ENCODE measurements at places on chromosomes 6 and 20. TPM values are rescaled to one million over a fixed set of nuclear protein-coding genes. Genes with fewer than 3 reads are reported as not detected.

Gene PNPLA1
- polyA plus RNA-seq = not detected

Gene CLDN20
- polyA plus RNA-seq = not detected

Gene PLCG1
- polyA plus RNA-seq = 2.5 TPM

Gene ZKSCAN4
- polyA plus RNA-seq = 2.5 TPM

Gene RNF146
- 76.2 TPM for polyA plus RNA-seq

Gene SH3BGRL2
- polyA plus RNA-seq = 2.0 TPM

Gene GABRR2
- polyA plus RNA-seq = not detected

Gene FOXC1
- not detected for polyA plus RNA-seq

Gene C6orf141
- not detected for polyA plus RNA-seq

Gene TOMM34
- 14.2 TPM for polyA plus RNA-seq

Gene ZNF341
- 1.9 TPM for polyA plus RNA-seq

Gene GTSF1L
- polyA plus RNA-seq = not detected

Gene KCNS1
- 2.7 TPM for polyA plus RNA-seq

Gene SLC22A23
- 0.60 TPM for polyA plus RNA-seq

Gene TNXB
- polyA plus RNA-seq = not detected

Gene IL17A
- polyA plus RNA-seq = not detected

Gene ZBP1
- not detected for polyA plus RNA-seq

Gene FAM83D
- polyA plus RNA-seq = 14.7 TPM

Gene ENPP5
- 295 TPM for polyA plus RNA-seq

Gene PTGIS
- polyA plus RNA-seq = not detected

Gene FAM217A
- polyA plus RNA-seq = not detected

Gene TRAPPC3L
- 0.30 TPM for polyA plus RNA-seq

Gene WASF1
- 45.5 TPM for polyA plus RNA-seq

Gene VWA7
- 3.1 TPM for polyA plus RNA-seq

Gene BNIP5
- not detected for polyA plus RNA-seq

Gene LST1
- not detected for polyA plus RNA-seq

Gene STMND1
- 0.79 TPM for polyA plus RNA-seq

Gene DNMT3B
- polyA plus RNA-seq = not detected

Gene TNNC2
- not detected for polyA plus RNA-seq

Gene COL19A1
- polyA plus RNA-seq = not detected

Gene SNX21
- 2.8 TPM for polyA plus RNA-seq

Gene CLPSL2
- polyA plus RNA-seq = 1.9 TPM

Gene CDH4
- polyA plus RNA-seq = 0.45 TPM

Gene EYS
- 0.91 TPM for polyA plus RNA-seq

Gene NOP56
- 72.1 TPM for polyA plus RNA-seq

Gene KLC4
- polyA plus RNA-seq = 17.5 TPM

Gene EEF1E1
- 373 TPM for polyA plus RNA-seq

Gene PARD6B
- 5.5 TPM for polyA plus RNA-seq

Gene GPR6
- polyA plus RNA-seq = not detected

Gene MRAP2
- polyA plus RNA-seq = 2.6 TPM

Gene COL20A1
- polyA plus RNA-seq = 1.3 TPM

Gene TREM1
- polyA plus RNA-seq = not detected

Gene ARHGAP40
- not detected for polyA plus RNA-seq

Gene PRRT1
- polyA plus RNA-seq = 88.8 TPM

Data from Purkinje cell (primary cell).